ENCODE measurements at places on chromosomes 6 and 20.

DNA sequence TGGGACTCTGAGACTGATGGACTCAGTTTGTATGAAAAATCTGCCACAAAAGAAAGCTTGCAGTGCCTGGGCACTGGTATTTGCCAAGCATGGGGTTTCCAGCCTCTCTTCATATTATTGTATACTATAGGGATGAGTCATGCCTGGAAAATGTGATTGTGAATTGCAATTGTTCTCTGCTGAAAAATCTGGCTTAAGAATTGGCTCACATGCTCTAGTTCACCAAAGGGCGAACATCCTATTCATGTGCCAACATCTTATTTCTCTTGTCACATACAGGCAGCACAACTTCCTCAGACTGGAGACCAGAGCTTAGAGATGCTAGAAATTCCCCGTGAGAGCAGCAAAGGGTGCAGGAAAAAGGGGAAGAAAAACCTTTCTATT, 103.6 kb upstream of the KCNK16 start:
- peak; percentile 80 for DNase-seq

- DNase-seq: no peak
These were observed 115.2 kb downstream of the CEBPB start for GRCh38 chr20:50305636-50306477.

GRCh38 chr6:236519-236918, 55.8 kb upstream of the DUSP22 start:
- no peak for DNase-seq

DNA sequence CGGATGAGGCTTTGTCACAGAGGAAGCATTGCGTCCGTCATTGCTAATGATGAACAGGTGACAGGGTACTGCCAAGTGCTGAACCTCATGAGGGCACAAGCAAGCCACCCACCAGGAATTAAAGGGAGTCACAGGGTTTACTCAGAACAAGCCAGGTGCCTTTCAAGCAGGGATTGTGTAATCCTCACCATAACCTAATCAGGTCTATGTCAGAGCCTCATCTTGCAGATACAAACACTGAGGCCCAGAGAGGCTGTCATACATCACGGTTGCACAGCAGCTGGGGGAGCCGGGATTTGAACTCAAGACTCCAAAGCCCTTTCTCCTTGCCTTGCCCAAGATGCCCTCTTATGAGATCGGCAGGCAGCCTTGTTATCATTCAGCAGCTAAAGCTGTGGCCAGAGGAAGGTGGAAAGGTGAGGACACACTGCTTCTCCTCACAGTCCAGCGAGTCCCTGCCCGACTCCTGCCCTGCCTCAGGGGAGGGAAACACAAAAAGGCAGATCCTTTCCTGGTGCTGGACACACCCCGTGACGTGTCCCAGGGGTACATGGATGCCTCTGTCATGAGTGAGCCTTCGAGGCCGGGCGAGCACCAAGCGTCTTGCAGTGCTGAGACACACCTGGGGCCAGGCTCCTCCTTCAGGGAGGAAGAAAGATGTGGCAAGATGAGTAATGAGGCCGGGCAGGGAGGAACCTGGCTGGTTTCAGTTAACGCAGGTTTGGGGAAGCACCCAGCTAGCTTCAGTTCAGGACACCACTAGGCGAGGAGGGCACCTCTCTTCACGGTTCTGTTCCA, 214.9 kb downstream of the LY86 start:
- no peak for DNase-seq

- DNase-seq: no peak
These were observed 125.8 kb downstream of the LY86 start for GRCh38 chr6:6714118-6714897.

DNA sequence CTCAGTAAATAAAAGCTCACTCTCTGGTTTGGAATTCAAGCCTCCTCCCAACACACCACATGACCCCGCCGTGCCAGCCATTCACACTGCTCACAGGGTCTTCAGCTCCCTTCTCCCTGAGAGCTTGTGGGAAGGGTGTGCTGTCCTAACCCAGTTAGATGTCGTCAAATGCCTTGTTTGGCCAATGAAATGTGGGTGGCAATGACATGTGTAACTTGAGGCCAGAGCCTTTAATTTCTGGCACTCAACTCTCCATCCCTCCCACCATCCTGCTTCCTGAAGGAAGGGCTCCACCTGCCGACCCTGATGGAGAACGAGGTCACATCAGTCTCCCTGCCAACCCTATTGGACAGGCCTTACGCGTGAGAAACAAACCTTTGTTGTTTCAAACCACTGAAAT, 224.5 kb upstream of the AGPAT4 start:
- peak; percentile 32 for DNase-seq

- no peak for DNase-seq
These were observed 98.7 kb downstream of the ERMARD start for GRCh38 chr6:169850154-169850553.

DNA sequence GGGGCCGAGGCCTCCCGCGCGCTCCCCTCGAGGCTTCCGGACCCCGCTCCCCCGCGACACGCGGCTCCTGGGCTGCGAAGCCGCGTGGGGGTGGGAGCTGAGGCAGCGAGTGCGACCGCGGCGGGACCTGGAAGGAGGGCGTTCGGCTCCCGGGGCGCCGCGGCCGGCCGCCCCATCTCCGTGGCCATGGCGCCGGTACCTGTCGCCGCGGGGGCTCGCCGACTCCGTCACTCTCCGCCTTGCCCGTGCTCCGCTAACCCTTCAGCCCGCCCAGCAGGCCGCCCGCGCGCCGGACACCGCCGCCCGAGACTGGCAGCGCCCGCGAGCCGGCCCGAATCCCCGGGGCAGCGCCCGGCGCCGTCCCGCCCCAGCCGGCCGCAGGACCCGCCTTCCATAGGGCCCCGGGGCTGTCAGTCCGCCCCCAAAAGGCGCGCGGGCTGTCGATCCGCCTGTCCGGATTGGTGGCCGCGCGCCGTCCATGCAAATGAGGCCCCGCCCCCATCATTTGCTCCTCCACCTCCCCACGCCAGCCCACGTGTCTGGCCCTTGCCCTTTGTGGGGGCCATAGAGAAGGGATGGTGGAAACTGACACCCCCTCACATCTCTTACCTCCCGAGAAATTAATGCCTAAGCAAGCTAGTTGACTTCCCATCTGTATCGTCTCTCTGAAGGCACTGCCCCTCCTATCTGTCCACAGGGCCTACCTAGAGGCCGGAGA, at the start of gene FKBP5:
Gene FKBP5 (minus strand): TSS at position 311 of the 718 bp plus-strand sequence. CDS start 46,091 bp downstream, outside the sequence.
- no peak for DNase-seq

DNA sequence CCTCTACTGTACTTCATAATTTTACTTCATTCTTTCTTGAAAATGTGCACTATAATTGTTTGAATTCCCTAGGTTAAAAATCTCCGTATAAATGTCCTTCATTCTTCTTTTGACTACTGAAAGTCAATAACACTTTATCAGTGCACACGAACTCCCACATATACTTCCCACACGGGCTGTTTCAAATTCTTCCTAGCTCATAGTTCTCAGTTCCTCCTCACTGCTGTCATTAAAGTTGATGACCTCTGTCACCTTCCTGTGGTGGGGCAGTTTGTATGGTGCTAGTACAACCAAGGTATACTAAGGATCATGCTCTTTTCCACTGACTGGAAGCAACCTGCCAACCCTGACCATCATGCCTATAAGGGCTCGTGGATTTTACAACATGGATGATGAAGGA, 40.0 kb upstream of the CD2AP start:
- no peak for DNase-seq

- no peak for DNase-seq
These were observed 151.5 kb upstream of the LRFN2 start for GRCh38 chr6:40738551-40739193.

DNA sequence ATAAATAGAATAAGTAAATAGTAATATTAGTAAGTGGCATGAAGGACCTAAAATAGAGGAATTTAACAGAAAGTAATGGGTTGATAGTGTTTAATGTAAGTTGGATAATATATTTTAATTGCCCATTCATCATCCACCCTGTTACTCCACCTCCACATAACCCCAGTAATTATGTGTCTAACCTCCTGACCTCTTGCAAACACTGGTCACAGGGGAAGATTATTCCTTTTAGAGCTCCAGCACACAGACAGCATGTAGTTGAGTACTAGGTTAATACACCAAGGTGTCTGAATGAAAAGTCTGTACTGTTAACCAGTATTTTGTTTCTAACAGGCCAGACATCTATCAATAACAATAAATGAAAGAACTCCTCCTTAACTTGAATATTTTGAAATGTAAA, 92.4 kb upstream of the EYS start:
- DNase-seq: no peak

GRCh38 chr20:1396702-1397101, 3.8 kb upstream of the FKBP1A start:
- DNase-seq: no peak
